T-cell (primary cell): ENCODE measurements at places on chromosomes 6 and 20. TPM values are rescaled to one million over a fixed set of nuclear protein-coding genes. Genes with fewer than 3 reads are reported as not detected.

GRCh38 chr20:45153752-45154151 lies 20.9 kb upstream of the PI3 start:
- no peaks in the 10 kb centered on the region for H3K36me3 ChIP-seq
- no peaks in the 10 kb centered on the region for H3K4me1 ChIP-seq
- H3K27me3 ChIP-seq = peaks cover 7% of the 10 kb centered on the region
- no peak for DNase-seq
- no peak overlapping the region for H3K27ac ChIP-seq
- H3K4me3 ChIP-seq = no peak overlapping the region

Gene TUBB1
- 5.0 TPM for total RNA-seq

DNA sequence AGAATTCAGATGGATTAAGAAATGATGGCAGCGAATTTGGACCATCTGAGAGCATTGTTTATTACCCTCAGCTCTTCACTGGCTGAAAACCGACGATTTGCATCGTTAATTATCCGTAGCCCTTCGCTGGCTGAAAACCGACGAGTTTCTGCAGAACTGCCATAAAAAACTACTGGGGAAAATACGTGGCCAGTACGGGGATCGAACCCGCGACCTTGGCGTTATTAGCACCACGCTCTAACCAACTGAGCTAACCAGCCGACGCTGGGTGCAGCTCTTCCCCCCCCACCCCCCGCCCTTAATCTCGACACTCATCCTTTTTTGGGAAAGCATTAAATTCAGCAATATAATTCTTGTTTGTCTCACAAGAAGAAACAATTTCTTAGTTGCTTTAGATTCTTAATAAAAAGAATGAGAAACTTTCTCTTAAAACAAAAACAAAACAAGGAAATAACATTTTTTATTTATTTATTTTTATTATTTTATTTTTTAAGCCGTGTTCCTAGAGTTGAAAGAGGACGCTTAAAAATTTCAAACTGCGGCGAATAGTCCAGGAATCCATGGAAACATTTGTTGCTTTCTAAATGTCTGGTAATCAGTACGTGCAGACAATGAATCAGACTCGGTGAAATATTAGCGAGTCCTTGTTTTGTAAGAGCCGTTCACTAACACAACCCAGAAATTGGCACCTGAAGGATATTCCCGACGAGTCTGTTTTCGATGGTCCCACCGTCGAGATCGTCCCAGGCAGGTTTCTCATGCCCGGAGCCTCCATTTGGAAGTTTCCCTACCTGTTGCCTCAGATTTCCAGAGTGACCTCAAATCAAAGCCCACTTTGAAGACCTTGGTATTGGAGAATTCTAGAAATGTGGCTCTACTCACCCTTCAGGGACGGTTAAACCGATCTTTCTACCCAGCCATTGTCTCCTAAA lies 27.8 kb downstream of the PRSS16 start:
- H3K27me3 ChIP-seq = peaks cover 32% of the 10 kb centered on the region
- DNase-seq = no peak
- H3K4me3 ChIP-seq = no peak overlapping the region
- H3K4me1 ChIP-seq = no peaks in the 10 kb centered on the region
- no peaks in the 10 kb centered on the region for H3K36me3 ChIP-seq
- no peak overlapping the region for H3K27ac ChIP-seq

DNA sequence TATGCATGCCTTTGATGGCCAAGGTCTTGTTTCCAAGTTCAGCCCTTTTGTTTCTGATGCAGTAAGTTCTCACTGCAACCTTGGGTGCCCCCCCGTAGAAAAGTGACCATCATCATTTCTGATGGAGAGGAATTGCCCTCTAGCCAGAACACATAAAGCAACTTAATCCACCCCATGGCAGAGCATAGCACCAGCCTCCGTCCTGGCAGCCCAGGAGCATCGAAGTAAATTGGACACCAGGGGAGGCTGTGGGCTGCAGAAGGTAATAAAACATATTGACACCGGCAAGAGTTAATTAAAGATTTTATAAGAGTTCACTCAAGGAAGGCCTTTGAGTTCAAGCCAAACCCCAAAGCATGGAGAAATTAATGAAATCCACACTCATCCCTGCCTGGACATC lies 39.2 kb upstream of the CST7 start:
- DNase-seq = no peak
- no peak overlapping the region for H3K27ac ChIP-seq
- no peak overlapping the region for H3K4me3 ChIP-seq
- H3K36me3 ChIP-seq = no peaks in the 10 kb centered on the region
- peaks cover 19% of the 10 kb centered on the region for H3K27me3 ChIP-seq

Gene MUC22
- total RNA-seq = not detected

DNA sequence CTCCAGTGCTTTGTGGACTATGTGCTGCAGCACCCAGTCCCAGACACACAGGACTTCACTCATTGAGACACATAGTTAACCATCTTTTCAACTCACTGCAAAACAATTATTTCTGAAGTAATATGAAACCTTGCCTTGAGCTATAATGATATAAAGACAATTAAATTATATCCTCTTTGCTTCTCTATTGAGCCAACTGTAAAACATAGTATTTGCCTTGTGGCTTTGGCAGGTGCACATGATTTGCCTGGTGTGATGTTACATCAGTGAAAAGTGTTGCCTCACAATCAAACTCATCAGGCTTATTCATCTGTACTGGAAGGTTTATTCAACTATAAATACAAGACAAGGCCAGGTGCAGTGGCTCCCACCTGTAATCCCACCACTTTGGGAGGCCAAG lies 80.6 kb downstream of the NCOA7 start:
- no peaks in the 10 kb centered on the region for H3K27me3 ChIP-seq
- no peak overlapping the region for H3K27ac ChIP-seq
- H3K36me3 ChIP-seq = peaks cover 7% of the 10 kb centered on the region
- no peak for DNase-seq
- H3K4me1 ChIP-seq = no peaks in the 10 kb centered on the region

Gene SOX4
- 2.9 TPM for total RNA-seq

DNA sequence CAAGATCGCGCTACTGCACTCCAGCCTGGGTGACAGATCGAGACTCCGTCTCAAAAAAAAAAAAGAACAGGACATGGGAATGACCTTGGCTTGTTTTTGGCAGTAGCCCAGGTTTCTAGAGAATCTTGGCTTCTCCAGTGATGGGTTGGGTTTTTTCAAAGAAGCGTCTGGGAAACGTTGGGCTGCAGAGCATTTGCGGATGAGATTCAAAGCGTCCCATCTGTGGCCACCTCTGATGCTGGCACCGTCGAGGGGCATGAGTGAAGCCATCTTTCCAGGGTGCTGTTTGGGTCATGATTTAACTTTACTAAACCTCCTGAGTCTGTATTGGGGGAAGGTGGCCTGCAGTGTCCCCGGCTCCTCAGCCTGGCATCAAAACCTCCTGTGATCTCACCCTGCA lies 43.2 kb upstream of the SRF start:
- no peak overlapping the region for H3K27ac ChIP-seq
- no peaks in the 10 kb centered on the region for H3K36me3 ChIP-seq
- H3K27me3 ChIP-seq = no peaks in the 10 kb centered on the region
- no peak overlapping the region for H3K4me3 ChIP-seq
- DNase-seq = no peak

Gene ECT2L
- total RNA-seq = not detected

DNA sequence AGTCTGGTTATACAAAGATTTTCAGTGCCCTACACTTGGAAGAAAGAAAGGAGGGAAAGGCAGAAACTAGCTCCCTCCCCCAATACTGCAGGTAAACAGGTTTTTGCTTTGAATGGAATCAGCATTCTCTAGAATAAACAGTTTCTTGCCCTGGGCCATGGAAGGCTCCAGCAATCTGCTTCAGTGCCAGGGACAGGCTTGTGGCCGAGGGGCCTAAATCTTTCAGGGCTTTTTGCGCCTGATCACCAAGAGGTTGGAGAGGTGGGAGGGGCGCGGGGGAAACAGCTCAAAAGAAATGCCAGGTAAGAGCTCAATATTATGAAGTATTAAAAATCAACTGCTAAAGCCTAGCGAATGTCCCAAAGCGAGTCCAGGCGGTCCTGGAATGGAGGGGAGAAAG lies 23.8 kb downstream of the TFAP2B start:
- H3K27ac ChIP-seq = no peak overlapping the region
- DNase-seq = no peak
- H3K27me3 ChIP-seq = peaks cover 39% of the 10 kb centered on the region
- no peak overlapping the region for H3K4me3 ChIP-seq

- H3K27me3 ChIP-seq = peaks cover 24% of the 10 kb centered on the region
- DNase-seq = no peak
Observed at GRCh38 chr6:33947916-33948594, 144.3 kb upstream of the MLN start.

DNA sequence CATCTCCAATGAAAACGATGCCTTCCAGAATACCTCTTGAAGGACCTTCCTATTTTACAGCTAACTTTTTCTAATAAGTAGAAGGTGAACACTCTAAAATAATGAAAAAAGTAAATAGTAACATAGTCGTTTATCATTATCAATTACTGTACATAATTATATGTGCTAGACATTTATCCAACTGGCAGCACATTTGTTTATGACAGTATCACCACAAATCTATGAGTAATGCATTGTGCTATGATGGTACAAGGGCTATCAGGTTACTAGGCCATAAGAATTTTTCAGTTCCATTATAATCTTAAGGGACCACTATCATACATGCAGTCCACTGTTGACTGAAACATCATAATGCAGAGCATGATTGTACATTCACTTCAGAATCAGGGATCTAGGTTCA lies 68.4 kb downstream of the ATG5 start:
- no peak overlapping the region for H3K27ac ChIP-seq
- H3K4me1 ChIP-seq = no peaks in the 10 kb centered on the region
- H3K4me3 ChIP-seq = no peak overlapping the region
- H3K36me3 ChIP-seq = no peaks in the 10 kb centered on the region
- no peaks in the 10 kb centered on the region for H3K27me3 ChIP-seq

Gene MATN4
- total RNA-seq = not detected

DNA sequence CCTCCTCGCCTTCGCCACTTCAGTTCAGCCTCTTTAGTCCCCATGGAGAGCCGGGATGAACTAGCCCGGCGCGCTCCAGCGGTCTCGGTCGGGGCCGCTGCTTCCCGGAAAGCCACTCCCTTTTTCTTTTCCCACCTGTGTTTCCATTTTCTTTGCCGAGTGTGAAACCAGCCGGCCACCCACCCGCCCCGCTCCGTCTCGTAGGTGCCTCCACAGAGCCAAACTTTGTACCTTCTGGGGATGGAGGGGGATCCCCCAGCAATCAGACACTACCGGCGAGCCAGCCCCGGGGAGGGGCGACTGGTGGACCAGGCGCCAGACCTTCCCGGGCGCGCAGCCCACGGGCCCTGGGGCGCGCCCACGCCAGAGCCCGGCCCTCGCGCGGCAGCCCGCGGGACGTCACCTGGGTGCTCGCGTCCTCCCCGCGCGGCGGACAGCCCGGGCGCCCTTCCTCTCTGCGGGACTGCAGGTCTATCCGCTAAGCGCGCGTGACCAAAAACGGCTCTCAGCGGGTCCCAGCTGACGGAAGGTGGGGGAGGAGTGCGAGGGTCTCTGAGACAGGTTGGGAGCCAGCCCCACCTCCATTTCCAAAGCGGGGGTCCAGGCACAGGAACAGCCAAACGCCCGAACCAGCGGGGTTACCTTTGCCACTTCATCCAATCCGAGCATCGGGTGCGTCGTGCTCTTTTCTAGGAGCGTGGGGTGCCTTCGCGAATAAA lies at the start of gene MCHR2:
Gene MCHR2, minus strand, starts transcription at position 691 of the 719 bp plus-strand sequence. CDS start 38,076 bp downstream, outside the sequence.
- H3K4me1 ChIP-seq = no peaks in the 10 kb centered on the region
- H3K36me3 ChIP-seq = no peaks in the 10 kb centered on the region
- H3K27ac ChIP-seq = no peak within 1 kb of the TSS
- H3K27me3 ChIP-seq = peaks cover 25% of the 10 kb centered on the region
- H3K4me3 ChIP-seq = no peak within 1 kb of the TSS

DNA sequence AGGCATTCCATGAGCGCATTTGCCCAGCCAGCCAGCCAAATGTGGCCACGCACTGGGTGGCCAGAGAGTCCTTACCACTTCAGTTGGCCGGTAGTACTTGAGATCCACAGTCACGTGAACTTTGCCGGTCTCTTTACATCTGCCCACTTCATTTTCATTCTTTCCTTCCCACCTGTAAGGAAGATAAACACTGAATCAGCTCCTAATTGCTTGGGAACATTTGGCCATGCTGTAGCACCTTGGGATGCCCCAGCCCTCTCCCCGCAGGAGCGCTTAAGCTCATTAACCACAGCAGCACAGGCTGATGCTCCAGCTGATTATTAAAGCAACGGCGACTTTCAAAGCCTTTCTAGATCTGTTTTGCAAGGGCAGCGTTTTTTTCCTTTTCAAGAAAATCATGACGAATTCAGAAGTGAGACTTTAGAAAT lies 116.6 kb downstream of the FOXC1 start:
- no peaks in the 10 kb centered on the region for H3K27me3 ChIP-seq
- no peak overlapping the region for H3K27ac ChIP-seq
- peaks cover 5% of the 10 kb centered on the region for H3K36me3 ChIP-seq
- H3K4me3 ChIP-seq = no peak overlapping the region

DNA sequence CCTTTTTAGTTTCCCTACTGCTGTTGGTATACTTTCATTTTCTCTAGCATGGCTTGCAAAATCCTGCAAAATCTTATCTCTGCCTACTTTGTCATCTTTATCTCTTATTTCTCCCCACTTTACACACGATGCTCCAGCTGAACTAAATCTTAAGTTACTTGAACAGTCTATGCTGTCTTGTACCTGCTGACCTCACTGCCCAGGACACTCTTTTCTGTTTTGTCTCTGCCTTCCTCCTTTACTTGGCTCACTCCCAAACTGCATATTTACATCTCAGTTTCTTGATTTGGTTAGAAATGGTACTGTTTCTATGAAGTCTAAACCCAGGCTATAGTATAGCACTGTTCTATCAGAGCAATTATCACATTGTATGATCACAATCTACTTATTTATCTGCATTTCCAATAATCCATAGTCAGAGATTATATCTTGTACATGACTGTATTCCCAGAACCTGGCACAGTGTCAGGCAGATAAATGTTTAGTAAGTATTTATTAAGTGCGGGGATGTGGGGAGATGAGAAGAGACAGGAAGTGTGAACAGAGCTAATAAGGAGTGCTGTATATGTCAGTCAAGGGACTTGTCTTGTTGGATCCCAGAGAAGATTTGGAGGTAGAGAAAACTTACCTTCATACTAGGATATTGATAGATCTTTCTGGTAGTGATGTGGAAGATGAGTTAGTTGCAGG lies 57.6 kb downstream of the ADGRG6 start:
- H3K4me3 ChIP-seq = no peak overlapping the region
- H3K27ac ChIP-seq = no peak overlapping the region
- H3K4me1 ChIP-seq = peaks cover 3% of the 10 kb centered on the region

Gene CHRNA4
- total RNA-seq = not detected
